NCI-H446 (cell line): ENCODE measurements at places on chromosomes 7 and 10.

DNA sequence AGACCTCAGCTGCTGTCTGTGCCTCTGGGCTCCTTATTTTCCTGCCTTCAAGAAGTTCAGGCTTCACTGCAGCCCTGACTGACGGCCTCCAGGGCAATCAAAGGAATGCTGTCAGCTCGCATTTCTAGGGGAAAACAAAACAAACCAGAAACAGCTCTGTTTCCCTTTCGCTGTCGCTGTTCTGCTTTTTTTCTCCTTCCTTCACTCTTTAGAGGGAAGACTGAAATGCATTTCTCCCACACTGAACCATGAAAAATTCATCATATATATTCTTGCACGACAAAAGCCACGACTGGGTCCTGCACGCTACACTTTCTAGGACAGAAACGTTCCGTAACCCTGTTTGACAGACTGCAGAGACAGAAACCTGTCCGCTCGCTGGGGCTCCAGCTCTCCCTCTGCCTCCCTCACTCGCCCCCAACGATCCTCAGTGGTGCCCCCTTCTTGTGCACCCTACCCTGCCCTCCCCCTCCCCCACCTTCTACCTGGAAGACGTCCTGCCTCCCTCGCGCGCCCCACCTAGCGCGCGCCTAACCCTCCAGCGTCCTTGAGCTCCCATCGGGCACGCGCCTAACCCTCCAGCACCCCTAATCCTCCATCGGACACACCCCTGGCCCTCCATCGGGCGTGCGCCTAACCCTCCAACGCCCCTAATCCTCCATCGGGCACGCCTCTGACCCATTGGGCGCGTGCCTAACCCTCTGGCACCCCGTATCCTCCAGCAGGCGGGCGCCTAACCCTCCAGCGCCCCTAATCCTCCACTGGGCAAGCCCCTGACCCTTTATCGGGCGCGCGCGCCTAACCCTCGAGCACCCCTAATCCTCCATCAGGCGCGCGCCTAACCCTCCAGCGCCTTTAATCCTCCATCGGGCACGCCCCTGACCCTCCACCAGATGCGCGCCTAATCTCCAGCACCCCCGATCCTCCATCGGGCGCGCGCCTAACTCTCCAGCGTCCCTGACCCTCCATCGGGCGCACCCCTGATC lies 37.1 kb downstream of the SVOPL start:
- no peak for DNase-seq

DNA sequence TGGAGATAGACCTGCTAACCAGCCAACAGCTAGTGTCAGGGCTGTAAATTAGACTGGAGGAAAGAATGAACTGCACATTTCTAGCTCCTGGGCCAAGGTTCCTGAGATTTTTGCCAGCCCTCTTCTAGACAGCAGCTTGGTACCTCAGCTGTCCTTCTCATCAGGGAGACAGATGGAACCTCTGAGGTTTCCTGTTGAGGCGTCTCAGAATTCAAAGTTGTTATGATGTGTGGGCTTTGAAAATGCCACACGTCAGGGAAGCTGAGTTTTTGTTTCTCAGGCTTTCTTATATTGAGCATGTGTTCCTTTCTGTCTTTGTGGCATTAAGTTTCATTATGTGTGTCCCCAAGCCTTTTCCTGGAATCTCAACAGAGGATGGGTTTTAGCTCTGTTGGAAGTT lies 736.6 kb downstream of the AUTS2 start:
- no peak for DNase-seq

DNA sequence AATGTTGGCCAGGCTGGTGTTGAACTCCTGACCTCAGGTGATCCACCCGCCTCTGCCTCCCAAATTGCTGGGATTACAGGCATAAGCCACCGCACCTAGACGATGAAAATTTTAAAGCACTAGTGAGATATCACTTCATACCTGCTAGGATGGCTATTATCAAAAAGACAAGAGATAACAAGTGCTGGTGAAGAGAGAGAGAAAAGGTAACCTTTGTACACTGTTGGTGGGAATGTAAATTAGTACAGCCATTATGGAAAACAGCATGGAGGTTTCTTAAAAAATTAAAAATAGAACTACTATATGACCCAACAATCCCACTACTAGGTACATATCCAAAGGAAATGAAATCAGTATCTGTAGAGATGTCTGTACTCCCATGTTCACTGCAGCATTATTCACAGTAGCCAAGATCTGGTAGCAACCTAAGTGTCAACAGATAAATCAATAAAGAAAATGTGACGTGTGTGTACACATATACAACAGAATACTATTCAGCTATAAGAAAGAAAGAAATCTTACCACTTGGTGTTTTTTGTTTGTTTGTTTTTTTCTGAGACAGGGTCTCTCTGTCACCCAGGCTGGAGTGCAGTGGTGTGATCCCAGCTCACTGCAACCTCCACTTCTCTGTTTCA lies 12.5 kb downstream of the MMS19 start:
- DNase-seq, result no peak

GRCh38 chr10:14736600-14737081 lies 38.1 kb downstream of the FAM107B start:
- no peak for DNase-seq

- no peak for DNase-seq
Observed at GRCh38 chr10:57979491-57979890, 288.2 kb downstream of the IPMK start.

- no peak for DNase-seq
Observed at GRCh38 chr7:7769710-7770627, 51.6 kb upstream of the RPA3 start.

- DNase-seq, result no peak
Observed at GRCh38 chr10:26048756-26049155, 114.7 kb downstream of the MYO3A start.
